ENCODE measurements at places on chromosomes 5 and 9.

DNA sequence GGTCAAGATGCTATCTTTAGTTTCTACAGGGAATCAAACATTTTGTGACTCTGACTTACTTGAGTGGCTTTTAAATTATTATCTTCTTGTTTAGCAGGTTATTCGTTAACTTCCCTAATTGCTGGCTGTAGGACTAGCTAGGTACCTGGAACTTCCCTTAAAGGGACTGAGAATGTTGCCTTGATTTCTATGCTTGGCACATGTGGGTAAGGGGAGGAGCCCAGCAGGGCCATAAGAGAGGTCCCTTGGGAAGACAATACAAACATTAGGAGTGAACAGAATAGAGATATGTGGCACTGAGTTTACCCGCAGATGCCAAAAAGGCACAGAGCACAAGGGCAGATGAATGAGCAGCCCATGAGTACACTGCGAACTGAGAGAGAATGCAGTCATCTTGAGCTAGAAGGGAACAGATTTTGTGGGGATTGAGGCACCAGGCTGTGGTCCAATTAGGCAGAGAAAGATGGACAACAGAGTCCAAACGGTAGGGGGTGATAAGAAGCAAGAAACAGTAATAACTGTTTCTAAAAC, 9.8 kb downstream of the CKMT2 start:
- no peak for DNase-seq

GRCh38 chr5:102295534-102296177, 428 bp downstream of the SLCO4C1 start:
- DNase-seq, result no peak

DNA sequence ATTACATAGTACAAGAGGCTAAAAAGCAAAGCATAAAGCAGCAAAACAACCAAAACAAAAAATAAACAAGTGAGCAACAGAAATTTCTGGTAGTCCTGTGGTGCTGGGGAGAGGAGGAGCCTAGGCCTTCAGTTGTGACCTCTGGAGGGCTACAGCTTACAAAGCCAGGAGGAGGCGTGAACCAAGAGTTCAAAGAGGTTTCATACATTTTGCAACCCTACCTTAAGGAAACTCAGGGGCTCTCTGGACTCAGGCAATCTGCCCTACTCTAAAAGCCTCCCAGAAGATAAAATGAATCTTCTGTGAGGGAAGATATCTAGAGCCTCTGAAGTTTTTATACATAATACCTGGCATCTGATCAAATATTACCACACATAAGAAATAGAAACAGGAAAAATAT, 187.4 kb downstream of the AGTPBP1 start:
- DNase-seq, result no peak

DNA sequence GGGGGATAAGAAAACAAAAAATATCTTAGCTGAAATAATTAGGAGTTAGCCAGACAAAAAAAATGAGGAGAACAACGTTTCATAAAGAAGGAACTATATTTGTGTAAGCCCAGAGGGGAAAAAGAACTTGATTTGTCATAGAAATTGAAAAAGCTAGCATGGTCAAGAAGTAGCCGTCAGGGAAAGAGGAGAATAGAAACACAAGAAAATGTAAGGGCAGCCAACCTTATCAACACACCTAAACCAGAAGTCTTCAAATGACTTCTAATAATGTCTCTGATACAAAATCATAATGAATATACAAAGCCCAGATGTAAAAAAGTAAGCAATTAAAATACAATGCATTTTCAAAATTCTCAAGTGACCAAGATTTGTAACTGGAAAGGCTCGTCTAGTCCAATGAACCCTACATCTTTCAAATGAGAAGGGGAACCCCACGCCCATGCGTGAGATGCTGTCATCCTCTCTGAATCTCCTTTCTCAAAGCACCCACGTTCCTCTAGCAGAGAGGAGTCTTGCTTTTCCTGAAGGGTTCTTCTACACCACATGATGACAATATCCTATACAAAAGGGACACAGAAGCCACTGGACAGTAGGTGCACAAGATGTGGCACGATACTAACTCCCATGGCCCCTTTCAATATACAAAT, 103.7 kb downstream of the ARL15 start:
- DNase-seq, result no peak

DNA sequence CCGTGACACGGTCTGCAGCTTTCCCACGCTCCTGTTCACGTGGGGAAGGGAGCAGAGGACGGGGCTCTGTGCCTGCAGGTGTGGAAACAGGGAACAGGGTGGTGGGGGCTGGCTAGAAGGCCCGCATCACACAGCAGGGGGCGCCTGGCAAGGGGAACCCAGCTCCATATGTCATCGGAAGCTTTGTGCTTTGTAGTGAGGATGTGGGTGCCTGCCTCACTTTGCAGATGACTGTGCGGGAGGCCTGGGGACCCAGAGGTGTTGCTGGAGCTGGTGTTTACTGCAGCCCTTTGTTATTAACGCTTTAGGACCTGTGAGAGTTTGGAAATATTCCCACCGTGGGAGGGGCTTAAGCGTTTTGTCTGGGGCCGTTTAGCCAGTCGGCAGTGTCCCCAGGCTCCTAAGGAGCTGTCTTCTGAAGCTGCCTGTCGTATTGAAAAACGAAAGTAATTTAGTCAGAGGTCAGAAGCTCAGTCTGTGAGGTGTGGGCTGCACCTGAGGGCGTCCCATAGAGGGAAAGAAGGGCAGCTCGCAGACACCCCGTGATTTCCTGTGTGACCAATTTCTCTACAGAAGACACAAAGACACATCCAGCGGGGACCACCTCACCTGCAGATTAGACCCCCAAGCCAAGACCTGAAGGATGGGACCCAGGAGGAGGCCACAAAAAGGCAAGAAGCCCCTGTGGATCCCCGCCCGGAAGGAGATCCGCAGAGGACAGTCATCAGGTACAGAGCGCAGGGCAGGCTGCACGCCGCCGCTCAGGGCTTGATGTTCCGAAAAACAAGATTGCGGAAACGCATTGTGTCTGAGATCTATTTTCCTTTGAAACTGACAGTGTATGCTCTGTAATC, 9.1 kb downstream of the MAN1B1 start:
- no peak for DNase-seq

DNA sequence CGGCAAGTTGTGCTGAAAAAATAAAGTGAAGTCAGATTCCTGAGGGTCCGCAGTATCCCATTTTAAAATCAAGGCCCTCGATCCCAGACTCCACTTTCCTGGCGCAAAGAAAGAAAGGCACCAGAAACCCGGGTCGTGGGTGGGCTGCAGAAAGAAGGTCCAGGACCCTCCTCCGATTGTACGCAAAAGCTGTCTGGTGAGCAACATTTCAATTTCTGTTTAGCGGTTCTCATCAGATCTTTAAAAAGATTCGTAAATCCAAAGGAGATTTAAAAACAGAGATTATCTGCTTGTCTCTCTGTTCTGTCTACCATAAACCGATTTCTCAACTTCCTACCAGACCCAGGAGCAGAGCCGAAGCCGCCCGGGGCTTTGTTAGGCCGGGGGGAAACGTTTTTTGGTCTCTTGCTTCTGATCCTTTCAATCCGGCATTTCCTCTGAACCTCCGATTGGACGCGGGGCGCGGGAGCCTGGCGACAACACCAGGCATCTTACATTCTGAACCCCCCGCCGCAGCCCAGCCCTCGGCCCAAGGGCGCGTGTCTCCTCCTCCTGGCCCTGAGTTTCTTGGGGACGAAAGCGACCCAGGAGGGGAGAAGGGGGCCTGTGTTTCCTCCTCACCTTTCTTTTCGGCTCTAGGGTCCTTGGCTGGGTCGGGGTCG, 746 bp downstream of the NKX2-5 start:
- no peak for DNase-seq

- DNase-seq, result no peak
These were observed 308.8 kb downstream of the EFNA5 start for GRCh38 chr5:107361945-107362344.

DNA sequence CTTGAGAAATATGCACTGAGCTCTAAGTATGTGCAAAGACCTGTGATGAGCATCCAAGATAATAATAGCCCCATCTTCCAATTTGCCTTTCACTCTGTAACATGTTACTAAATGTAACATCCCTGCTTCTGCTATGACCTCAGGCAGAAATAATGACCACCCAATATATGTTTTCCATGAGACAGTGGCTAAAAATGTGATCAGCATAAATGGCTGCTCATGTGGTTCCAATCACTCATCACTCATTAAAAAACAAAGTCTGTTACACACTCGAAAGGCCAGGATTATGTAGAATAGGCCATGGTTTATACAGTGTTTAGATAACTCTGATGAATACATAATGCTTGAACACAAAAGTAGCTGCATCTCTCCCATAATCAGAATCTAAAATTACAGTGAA, 71.4 kb upstream of the MOCS2 start:
- DNase-seq, result no peak

DNA sequence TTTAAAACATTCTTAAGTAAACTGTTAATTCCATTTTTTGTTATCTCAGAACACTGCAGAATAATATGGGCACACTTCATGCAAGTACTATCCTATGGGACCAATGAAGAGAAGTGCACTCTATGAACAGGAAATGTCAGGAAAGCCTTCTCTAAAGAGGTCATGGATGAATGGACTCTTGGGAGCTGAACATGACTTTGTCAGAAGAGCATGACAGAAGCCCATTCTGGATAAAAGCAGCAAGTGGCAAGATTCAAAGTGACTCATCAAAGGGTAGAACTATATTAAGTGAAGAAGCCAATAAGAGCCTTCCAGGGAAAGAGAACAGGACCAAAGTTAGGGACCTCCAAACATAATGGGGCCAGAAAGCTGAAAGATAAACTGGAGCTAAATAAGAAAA, 94.0 kb downstream of the RAPGEF6 start:
- no peak for DNase-seq

DNA sequence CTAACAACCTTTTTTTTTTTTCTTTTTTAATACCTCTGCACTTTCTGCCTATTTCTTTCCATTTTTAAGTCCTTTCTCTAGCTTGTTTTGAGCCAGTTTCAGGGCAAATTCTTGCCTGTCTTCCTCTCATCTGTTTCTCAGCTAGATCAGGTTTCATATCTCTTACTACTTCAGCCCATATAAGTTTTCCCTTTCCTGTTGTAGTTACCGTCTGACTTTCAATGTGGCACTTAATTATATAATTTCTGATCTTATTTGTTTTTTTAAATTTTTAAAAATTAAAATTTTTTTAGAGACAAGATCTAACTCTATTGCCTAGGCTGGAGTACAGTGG, 104.7 kb upstream of the ELL2 start:
- no peak for DNase-seq

DNA sequence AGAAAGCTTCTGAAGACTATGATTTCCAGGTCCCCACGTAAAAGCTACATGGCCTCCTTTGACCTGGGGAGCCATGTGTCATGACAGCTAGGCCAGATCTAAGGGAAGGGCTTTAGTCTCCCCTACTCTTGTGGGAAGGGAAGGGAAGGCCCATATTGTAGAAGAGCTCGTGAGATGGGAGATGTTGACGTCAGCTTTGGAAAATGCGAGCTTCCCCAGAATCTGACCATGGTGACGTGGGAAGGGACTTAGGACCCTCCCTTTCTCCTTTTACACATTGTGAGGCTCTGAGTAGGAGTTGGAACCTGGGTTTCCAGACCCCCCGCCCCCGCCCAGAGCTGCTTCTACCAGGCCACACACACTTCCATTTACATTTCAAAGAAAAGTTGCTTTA, 165.5 kb downstream of the SYK start:
- no peak for DNase-seq

DNA sequence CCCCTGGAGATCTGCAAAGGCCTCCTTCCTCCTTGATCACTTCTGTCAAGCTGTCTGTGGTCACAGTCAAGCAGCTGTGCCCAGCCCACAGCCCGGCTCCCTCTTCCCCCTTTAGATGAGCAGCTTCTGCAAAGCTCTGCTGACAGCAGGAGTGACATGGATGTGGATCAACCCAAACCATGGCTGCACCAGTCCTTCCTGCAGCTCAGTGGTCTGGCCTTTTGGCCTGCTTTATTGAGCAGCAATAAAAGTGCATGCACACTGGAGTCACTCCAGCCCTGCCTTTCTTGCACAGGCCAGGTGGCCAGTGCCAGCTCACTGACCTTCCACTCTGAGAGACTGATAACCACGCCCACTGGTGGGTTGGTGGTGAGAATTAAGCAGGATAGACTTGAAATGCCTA, 91.3 kb upstream of the OTULINL start:
- no peak for DNase-seq

DNA sequence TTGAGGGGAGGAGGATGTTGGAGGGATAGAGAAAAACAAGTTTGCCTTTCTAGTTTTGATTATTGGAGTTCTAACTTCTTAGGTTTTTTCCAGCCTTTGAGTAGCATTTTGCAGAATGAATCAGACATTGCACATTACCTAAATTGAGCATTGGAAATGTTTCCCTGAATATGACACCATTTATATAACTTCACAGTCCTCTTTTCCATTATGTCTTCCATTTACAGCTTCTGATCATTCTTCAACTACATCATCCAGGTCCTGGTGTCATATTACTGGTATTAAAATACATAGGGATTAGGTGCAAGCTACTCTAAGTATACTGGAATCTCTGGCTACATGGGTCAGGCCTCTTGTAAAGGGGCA, 286.1 kb downstream of the ARHGAP26 start:
- DNase-seq, result no peak

Measured in SW 1271 (cell line).